ENCODE measurements at places on chromosomes 2 and 18. TPM values are rescaled to one million over a fixed set of nuclear protein-coding genes. Genes with fewer than 3 reads are reported as not detected.

DNA sequence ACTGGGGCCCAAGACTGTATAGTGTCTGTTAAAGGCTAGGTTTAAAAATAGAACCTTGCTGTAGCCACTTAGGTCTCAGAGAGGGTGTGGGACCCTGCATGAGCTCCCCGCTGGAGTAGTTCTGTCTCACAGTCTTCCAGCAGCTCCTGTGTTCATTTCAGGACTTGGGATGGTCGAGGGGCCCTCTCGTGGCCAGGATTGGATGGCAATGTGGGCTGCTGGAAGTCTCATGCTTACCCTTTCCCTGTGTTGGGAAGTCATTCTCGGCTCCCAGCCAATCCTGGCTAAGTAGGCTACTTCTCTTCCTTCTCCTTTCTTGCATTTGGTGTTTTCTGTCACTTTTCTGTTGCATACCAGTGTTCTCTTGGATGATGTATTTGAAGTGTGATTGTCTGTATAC lies 284.0 kb upstream of the GCFC2 start:
- no peak for DNase-seq

VIL1 gene
- 0.49 TPM for total RNA-seq

TACR1 gene
- not detected for total RNA-seq

RTP5 gene
- total RNA-seq, result not detected

DNA sequence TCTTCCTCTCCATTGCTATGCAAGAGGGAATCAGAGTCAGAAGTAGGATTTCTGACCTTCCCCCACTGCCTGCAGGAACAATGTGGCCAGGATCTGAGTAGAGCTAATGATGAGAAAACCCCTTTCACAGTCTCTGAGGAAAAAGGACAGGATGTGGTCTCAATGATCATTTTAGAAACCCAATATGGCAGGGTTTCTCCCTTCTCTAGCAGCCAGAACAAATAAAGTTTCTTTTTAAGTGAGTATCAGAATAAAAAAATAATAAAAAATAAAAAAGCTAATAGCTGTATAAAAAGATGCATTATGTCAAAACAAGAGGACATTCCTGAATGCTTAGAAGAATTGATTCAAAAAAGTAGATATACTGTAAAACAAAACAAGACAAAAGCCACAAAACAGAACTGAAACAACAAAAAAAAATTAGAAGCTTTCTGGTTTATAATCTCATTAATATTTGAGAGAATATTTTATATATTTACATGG lies 1124.9 kb upstream of the ZEB2 start:
- no peak for DNase-seq

LAMA3 gene
- total RNA-seq, result 5.6 TPM

DNA sequence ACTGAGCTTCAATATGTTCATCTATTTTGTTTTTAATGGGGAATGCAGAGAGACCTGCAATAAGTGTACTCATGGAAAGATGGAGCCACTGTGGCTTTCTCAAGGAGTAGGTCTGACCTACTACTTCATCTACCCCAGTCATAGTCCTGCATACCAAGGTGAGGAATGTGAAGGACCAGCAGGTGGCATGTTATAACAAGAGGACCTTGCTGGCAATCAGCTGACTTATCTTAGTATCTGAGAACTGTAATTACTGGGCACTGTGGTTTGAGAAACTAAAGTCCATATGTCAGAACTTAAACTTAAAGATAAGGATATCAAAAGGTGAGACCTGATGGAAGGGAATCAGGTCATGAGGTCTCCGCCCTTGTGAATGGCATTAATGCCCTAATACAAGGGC lies 1104.2 kb downstream of the BCL11A start:
- no peak for DNase-seq

PLCD4 gene
- 0.64 TPM for total RNA-seq

DNA sequence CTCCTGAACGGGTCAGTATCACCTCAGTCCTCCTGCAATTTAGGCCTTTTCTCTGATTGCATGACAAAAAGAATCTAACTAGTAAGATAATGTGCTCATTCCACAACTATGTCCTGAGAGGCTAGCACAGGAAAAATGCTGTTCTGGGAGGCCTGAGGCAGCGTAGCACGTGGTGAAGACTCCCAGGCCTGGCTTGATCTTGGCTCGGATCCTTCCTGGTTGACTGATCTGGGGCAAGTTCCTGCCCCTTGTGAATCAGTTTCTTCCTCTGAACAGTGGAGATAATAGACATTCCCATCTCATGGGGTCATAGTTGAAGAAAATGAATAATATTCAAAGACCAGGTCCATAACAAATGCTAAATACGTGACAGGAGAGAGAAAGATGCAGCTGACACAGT lies 12.3 kb downstream of the FBLN7 start:
- no peak for DNase-seq

- no peak for DNase-seq
Observed at GRCh38 chr18:50830544-50830943, 10.7 kb upstream of the MRO start.

- DNase-seq, result no peak
Observed at GRCh38 chr2:47346107-47346506, 56.8 kb upstream of the MSH2 start.

- no peak for DNase-seq
Observed at GRCh38 chr2:24080701-24081100, 3.9 kb downstream of the TP53I3 start.

DNA sequence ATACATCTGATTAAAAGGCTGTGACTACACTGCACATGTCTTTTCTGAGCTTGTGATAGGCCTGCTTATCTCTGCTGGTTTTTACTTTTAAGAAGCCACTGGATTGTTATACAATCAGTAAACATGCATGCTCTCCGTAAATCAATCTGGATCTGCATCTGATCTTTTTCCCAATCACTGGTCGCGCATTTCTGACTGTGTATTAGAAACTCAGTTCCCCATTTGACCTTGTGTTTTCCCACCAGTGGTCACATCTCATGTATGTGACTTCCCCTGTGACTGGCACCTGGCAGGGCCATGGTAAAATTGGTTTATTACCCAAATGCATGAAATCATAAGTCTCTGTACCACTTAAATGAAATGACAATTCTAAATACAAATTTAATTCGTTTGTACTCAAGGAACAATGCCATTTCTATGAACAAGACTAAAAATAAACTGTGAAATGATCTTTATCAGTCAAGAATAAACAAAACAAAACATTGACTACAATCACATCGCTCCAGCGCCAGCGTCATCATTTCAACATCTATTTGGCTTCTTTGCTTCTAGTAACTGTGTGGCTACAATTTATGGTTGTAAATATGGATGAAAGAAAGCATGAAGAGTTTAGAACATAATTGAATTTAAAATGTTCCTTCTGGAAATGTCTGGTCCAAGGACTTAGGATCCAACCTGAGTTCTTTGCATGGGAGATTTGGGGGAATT lies 396.6 kb upstream of the TRIB2 start:
- DNase-seq, result no peak

DUSP19 gene
- 2.9 TPM for total RNA-seq

- no peak for DNase-seq
Observed at GRCh38 chr18:5180254-5180653, 16.8 kb downstream of the AKAIN1 start.

AOX1 gene
- 0.71 TPM for total RNA-seq

EPAS1 gene
- total RNA-seq, result 55.9 TPM

DNA sequence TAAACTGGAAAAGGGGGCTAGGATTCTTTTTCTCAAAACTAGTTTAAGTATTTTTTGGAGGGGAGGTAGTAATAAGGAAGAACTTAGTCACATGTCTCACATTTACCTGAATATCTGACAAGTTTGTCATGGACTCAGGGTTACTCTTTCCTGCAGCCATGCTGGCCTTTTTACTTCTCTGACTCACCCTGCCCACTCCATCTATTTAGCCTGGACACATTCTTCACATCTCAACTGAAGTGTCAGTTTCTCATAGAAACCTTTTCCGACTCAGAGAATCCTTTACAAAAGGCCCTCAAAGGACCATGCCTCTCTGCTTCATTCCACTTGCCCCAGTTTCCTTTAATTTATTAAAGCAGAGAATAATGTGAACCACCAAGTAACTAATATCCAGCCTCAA lies 42.6 kb downstream of the SCN7A start:
- no peak for DNase-seq

CYP27C1 gene
- total RNA-seq, result not detected

- no peak for DNase-seq
Observed at GRCh38 chr2:192091476-192091875, 103.3 kb downstream of the TMEFF2 start.

DNA sequence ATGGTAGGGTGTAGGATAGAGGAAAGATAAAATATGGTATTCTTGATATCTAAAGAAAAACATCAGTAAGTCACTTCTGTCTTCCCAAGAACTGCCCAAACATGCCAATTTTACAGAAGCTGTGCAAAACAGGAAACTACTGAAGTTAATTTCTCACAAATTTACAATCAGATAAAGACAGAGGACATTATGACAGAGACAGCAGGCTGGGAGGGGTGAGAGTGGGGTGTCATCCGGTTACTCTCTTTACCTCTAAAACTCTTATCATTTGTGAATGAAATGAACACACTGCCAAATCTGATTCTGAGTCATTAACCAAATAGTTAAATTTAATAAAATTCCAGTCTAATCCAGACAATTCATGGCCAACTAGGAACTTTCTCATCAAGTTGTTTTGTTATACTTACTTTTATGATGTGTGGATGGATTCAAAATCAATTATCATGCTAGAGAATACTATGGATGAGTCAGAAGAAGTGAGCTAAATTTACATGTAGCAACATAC lies 323.2 kb upstream of the MEX3C start:
- no peak for DNase-seq

DNA sequence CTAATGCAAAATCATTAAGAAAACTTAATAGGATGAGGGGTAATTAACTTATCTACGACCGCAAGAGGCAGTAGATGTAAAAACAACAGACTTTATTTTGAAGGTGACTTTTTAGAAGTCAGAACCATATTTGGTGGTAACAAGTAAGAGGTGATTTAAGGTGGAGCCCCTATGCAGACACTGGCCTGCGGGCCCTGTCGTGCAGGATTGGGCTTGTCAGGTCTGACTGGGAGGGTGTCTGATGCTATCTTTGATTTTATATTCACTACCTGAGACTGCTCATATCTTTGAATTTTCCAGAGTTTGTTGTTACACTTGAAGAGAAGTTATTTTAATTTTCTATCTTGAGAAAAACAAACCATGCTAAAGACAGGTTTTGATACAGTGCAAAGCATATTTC lies 29.1 kb upstream of the SCLY start:
- no peak for DNase-seq

- DNase-seq, result no peak
Observed at GRCh38 chr2:168107322-168107721, 140.1 kb downstream of the STK39 start.

- DNase-seq, result no peak
Observed at GRCh38 chr2:192215096-192215877, 20.6 kb upstream of the TMEFF2 start.

GRCh38 chr18:61736133-61736532 lies 156.7 kb downstream of the RNF152 start:
- no peak for DNase-seq

- no peak for DNase-seq
Observed at GRCh38 chr2:54419388-54419787, 36.7 kb upstream of the SPTBN1 start.

DNA sequence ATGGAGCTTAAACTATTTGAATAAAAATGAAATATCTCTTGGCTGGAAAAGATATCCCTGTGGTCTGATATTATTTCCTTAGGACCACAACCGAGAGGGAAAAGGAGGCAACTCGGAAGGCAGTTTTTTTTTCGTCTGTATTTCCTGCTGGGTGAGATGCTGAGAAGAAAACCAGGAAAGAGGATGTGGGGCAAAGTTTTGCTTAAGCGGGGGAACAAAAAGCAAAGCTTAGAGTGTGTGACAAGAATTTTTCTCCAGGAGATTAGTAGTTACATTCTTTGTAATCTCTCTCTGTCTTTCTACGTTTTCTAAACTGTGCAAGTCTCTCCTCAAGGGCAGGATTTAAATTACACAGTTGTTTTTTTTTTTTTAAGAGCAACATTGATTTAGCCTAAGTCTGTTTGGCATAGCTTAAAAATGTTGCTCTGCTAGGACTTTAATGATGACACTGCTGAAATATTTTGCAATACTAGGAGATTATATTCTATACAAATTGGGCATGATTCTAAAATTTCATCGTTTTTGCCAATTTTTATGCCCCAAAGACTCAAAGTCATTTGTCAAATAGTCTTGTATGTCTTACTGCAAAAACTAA lies 258.5 kb downstream of the KCNS3 start:
- DNase-seq, result no peak

GRCh38 chr2:120403261-120403660 lies 57.3 kb downstream of the INHBB start:
- no peak for DNase-seq

GRCh38 chr2:101790416-101790815 lies 92.9 kb downstream of the MAP4K4 start:
- no peak for DNase-seq

GRCh38 chr2:177709986-177710401 lies 317.4 kb downstream of the AGPS start:
- no peak for DNase-seq

DNA sequence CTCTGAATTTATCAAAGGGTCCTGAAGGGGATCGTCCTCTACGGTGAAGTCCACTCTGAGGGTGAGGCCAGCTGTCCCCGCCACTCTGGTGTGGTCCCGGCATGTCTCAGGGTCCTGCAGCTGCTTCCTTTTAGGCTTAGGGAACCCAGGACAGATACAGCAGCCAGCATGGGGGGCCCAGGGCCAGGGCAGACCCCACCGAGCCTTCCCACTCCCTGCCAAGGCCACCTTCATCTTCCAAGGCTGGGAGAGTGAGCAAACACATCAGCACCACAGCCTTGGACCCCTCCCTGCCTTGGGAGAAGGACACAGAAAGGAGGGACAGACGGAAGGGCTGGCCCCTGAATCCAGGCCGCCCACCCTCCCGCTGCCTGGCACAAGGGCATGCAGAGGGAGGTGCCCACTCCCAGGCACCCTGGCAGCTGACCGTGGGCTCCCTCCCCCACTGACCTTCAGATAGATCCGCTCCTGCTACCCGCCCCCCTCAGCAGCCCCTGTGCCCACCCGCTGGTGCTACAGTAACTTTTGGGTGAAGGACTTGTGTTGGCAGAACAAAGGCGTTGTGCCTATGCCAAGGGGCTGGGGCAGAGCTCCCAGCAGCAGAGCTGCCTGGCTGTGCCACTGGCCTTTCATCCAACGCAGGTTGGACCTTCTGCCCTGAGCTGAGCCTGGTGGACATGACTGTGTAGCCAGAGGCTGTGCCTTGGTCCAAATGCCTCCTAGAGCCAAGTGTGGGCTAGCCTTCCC lies 7.6 kb downstream of the CYP26B1 start:
- DNase-seq, result no peak

DNA sequence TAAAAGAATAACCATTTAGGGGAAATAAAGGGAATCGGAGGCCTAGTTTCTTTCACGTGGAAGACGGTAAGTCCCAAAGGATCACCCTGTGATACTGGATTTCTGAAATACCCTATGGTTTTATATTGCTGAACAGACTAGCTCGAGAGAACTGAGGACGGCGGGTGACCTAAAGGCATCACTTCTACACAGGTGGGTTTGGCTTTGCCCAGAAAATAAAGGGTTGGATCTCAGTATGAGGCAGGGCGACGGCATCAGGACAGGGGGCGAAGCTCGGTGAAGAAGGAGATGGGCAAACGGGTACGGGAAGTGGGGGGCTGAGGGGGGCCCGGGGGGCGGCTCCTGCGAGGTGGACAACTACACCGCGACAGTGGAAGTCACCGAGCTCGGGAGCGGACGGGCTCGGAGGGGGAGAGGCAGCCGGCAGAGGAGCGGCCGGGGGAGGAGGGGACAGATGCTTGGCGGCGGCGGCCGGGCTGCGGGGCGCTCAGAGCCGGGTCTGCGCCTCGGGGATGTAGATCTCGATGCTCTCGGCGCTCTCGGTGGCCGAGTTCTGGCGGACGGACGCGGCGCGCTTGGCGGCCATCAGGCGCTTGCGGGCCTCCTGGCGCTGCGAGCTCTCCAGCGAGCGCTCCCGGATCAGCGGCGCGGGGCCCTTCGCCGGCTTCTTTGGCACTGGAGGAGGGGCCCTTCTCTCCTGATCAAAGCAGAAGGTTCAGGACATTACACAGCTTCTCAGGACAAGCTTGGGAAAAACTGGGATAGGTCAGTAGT lies 48.9 kb downstream of the TGIF1 start:
- DNase-seq, result no peak

All from HCT116 (cell line).